ENCODE measurements at places on chromosomes 5 and 9. TPM values are rescaled to one million over a fixed set of nuclear protein-coding genes. Genes with fewer than 3 reads are reported as not detected.

The FOXD4 gene
- 2.3 TPM for polyA plus RNA-seq

The GZMA gene
- not detected for polyA plus RNA-seq

The PCDHB10 gene
- 8.7 TPM for polyA plus RNA-seq

The TOR2A gene
- polyA plus RNA-seq, result 54.1 TPM

The CDX1 gene
- polyA plus RNA-seq, result not detected

Measured in neural cell (in vitro differentiated cells).